Heart right ventricle (tissue), 16 donors: ENCODE measurements at places on chromosomes 2 and 18. TPM values are rescaled to one million over a fixed set of nuclear protein-coding genes. Genes with fewer than 3 reads are reported as not detected.

CDC42EP3 gene
- 188 TPM for total RNA-seq

GRCh38 chr2:226969417-226970080 lies 133.7 kb downstream of the RHBDD1 start:
- no peaks in the 10 kb centered on the region for H3K36me3 ChIP-seq
- no peak overlapping the region for H3K4me3 ChIP-seq
- H3K4me1 ChIP-seq, result no peaks in the 10 kb centered on the region
- no peaks in the 10 kb centered on the region for H3K27me3 ChIP-seq

- H3K27me3 ChIP-seq, result no peaks in the 10 kb centered on the region
- H3K4me3 ChIP-seq, result no peak overlapping the region
- peak overlapping the region; percentile 11 for H3K27ac ChIP-seq
- DNase-seq, result no peak
- H3K4me1 ChIP-seq, result peaks cover 6% of the 10 kb centered on the region
- no peaks in the 10 kb centered on the region for H3K36me3 ChIP-seq
These were observed 16.1 kb downstream of the STRADB start for GRCh38 chr2:201467666-201468065.

DNA sequence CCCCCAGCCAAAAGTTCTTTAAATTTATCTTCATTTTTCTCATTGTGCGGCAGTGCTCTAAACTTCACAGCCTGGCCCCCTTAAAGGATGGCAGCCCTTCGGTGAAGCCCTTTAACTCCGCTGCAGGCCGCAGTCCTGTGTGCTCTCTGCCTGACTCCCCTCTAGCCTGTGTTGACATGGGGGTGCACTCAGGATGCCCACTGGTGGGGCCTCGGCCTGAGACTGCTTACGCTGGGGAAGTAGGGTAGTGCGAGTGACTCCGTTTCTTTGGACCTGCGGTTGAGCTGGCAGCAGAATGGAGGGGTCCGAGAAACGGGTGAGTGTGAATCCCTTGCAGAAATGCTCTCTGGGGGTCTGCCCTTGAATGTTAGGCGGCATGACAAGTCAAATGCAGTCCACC lies 5.6 kb downstream of the RAB12 start:
- no peak for DNase-seq
- H3K36me3 ChIP-seq, result peaks cover 10% of the 10 kb centered on the region
- no peaks in the 10 kb centered on the region for H3K27me3 ChIP-seq
- H3K4me1 ChIP-seq, result peaks cover 55% of the 10 kb centered on the region

GRCh38 chr2:27202854-27203253 lies 9.0 kb upstream of the ATRAID start:
- no peak overlapping the region for H3K27ac ChIP-seq
- no peaks in the 10 kb centered on the region for H3K36me3 ChIP-seq
- no peak for DNase-seq
- no peaks in the 10 kb centered on the region for H3K4me1 ChIP-seq
- H3K4me3 ChIP-seq, result no peak overlapping the region

DNA sequence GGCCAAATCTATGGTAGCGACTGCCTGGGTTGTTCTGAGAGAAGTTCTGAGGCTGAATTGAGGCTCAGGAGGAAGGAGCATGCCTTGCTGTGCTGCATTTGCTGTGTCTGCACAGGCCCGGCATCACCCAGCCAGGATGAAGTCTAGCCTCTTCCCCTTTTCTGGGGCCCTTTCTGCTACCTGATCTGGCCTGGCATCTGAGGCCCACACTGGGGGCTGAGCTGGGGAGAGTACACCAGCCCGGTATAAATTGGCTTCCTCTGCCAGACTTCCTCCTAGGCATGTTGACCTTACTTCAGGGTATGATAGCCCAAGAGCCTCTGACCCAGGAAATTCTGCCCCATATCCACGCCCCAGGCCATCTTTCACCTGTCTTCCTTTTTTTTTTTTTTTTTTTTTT lies 30.0 kb downstream of the MRPL35 start:
- H3K27ac ChIP-seq, result no peak overlapping the region
- no peaks in the 10 kb centered on the region for H3K36me3 ChIP-seq
- peaks cover 15% of the 10 kb centered on the region for H3K4me1 ChIP-seq
- DNase-seq, result no peak
- H3K27me3 ChIP-seq, result no peaks in the 10 kb centered on the region
- no peak overlapping the region for H3K4me3 ChIP-seq
